ENCODE measurements at places on chromosomes 13 and 19.

GRCh38 chr13:95716231-95716630 lies 39.3 kb downstream of the DNAJC3 start:
- no peak for DNase-seq

DNA sequence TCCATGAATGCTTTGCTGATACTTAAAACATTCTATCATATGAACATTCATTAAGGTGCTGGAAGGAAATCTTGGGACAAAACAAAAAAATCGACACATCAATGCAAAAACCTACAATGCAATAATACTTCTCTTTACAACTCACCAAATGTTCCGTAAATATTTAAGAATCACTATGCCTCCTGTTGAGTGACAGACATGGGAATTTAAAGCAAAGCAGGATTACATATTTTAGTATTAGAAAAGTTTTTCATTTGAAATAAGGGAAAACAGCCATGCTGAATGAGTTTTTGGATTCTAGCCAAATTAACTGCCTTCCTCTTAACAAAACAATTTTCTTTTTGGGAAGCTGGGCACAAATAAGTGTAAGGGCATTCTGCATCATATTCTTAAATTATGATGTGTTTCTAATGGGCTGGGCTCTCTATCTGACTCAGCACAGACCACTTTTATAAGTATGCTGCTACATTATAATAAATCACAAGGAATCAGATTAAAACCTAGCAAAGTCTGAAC lies 93.7 kb downstream of the RBM26 start:
- DNase-seq, result no peak

- no peak for DNase-seq
Measured at GRCh38 chr19:30864391-30865215, 484.6 kb downstream of the TSHZ3 start.

GRCh38 chr13:30647420-30647819 lies 29.7 kb downstream of the USPL1 start:
- DNase-seq, result no peak

DNA sequence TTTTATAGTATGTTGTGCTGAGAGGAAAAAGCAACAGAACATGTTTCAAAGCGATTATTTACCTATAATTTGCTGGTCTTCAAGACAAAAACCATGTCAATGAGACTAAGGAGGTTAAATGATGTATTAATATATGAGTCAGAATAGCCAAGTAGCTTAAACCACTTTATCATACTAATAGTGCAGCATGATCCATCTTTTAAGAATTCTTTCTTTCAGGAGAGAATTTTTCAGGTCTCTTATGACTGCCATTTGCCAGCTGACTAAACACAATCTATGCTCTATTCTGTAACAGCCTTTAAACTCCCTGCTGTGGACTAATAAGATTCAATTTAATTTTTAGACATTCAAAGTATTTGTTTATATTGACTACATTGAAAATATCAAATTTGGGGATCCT lies 93.7 kb downstream of the TRPC4 start:
- no peak for DNase-seq

GRCh38 chr19:2300533-2300932 lies 7.4 kb downstream of the LINGO3 start:
- no peak for DNase-seq

- DNase-seq, result peak; percentile 27
Measured at GRCh38 chr19:10553943-10554381, 10.3 kb downstream of the ATG4D start.

DNA sequence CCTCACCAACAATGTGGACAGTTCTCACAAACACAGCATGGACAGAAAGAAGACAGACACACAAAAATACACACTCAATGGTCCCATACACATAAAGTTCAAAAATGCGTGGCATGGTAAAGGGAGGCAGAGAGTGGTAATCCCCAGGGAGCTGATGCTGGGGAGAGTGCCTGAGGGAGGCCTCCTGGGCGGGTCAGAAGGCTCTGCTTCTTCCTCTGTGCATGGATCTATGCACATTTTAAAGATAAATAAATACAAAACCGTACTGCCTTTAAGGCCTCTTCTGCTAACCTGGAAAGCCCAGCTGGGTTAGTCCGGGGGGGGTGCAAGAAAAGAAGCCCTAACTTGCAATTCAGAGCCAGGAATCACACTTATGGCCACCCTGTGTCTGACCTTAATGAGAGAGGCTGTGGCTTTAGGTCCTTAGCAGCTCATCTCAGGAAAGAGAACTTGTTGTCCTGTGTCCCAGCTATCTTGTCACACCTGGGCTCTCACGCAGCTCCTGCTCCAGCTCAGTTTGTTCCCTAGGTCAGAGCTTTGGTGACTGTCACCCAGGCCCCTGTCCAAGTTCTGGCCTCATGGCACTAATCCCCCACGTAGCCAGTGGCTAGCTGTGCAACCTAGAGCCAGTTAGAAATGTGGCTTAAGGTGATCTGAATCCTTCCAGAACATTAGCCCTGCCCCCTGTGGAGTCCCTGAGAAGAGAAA lies 28.5 kb downstream of the POP4 start:
- DNase-seq, result no peak

GRCh38 chr19:19209372-19209771 lies 2.4 kb upstream of the NCAN start:
- DNase-seq, result no peak

- no peak for DNase-seq
Measured at GRCh38 chr13:27176470-27177410, 5.1 kb upstream of the USP12 start.

- DNase-seq, result no peak
Measured at GRCh38 chr19:30168760-30169159, 203.4 kb upstream of the ZNF536 start.

DNA sequence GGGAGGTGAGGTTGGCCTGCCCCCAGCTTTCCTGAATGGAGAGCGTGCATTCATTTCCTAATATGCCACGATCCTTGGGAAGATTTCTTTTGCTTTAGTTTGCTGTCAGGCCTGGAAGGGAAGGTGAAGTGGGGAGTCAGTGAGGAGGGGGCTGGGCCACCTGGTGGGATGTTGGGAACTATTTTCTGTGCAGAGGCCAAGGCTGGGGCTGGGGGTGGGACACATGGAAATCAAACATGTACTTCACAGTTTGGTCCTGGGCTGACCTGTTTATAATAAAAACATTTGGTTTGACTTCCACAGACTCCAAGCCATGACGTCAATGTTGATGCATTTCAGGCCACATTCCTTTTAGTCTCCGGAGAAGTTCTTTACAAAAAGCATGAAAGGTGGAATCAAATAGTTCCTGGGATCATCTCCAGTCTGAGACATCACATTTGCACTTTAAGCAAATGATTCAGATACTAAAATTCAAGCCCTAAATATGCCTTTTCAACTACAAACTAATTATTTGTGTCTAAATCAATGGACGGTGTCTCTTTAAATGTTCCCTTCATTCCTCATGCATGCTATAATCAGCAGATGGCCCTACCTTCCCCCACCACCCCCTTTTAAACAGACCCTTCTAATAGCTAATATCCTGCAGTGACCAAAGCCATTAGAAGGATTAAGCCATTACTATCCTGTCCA lies 41.5 kb upstream of the MEDAG start:
- no peak for DNase-seq

DNA sequence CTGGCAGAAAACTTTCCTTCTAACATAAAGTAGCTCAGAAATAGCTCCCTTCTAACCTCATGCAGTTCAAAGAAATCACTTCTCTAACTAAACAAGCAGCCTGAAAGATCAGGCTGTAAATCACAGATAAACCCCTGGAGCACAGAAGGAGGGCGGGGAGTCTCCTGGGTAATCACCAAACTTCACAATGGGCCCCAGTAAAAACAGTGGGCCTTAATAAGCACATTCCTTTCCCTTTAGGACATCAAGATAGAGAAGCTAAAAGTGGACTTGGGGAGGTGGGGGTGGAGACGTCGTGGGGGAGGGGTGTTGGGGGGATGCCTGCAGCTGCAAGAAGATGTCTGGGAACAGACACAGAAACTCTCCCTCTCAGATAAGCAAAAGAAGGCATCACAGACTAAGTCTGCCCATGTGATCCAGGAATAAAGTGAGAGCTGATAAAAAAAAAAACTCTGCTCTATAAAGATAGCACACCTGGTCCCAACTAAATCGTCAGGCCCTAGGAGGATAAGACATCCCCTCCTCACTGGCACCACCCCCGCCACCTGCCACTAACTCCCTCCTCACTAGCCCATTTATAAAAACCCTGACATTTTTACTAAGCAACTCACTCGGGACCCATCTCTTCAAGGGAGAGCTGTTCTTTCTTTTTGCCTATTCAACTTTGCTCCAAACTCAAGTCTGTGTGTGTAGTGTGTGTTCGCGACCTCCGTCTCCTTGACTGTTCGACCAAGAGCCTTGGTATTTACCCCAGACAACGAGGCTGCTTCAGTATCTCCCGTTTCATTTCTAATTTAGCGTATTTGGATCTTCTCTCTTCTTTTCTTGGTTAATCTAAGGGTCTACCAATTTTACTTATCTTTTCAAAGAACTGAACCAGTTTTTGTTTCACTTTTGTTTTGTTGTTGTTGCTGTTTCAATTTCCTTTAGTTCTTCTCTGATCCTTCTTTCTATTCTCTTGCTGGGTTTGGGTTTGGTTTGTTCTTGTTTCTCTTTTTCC lies 31.7 kb downstream of the DNAJC15 start:
- no peak for DNase-seq

GRCh38 chr19:55611983-55612645 lies 6.7 kb downstream of the ZNF865 start:
- DNase-seq, result no peak

- peak; percentile 36 for DNase-seq
Measured at GRCh38 chr19:49056101-49056901, 1.2 kb downstream of the CGB7 start.

- DNase-seq, result no peak
Measured at GRCh38 chr19:58311345-58311865, 6.2 kb downstream of the ERVK3-1 start.

DNA sequence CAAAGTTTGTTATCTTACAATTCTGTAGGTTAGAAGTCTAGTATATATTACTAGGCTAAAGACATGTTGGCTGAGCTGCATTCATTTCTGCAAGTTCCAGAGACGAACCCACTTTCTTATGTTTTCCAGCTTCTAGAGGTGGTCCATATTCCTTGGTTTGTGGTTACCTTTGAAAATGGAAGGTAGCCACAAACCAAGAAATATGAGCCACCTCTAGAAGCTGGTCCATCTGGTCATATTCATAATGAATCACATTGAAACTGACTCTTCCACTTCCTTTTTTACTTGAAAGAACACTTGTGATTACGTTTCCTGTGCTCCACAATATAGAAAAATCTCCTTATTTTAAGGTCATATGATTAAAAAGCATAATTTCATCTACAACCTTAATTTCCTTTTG lies 943.0 kb upstream of the PCDH9 start:
- no peak for DNase-seq

Measured in stimulated activated naive CD4-positive, alpha-beta T cell (primary cell).